ENCODE measurements at places on chromosomes 3 and 15.

- no peak for DNase-seq
Measured at GRCh38 chr3:71282976-71283375, 300.6 kb downstream of the FOXP1 start.

GRCh38 chr3:84998545-84998944, 39.8 kb downstream of the CADM2 start:
- no peak for DNase-seq

- DNase-seq, result no peak
Measured at GRCh38 chr15:47326410-47327333, 390.6 kb upstream of the SEMA6D start.

DNA sequence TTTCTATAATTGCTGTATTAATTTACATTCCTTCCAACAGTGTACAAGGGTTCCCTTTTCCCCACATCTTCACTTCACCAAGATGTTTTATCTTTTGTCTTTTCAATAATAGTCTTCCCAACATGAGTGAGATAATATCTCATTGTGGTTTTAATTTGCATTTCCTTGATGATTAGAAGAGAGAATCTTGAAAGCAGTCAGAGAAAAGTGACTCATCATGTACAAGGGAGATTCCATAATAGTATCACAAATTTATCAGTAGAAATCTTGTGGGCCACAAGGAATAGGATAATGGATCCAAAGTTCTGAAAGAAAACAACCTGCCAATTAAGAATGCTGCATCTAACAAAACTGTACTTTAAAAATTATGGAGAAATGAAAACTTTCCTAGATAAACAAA, 189.3 kb downstream of the NECTIN3 start:
- no peak for DNase-seq

- DNase-seq, result no peak
Measured at GRCh38 chr15:66481107-66481856, 16.3 kb downstream of the SNAPC5 start.

- no peak for DNase-seq
Measured at GRCh38 chr3:101142160-101142559, 148.9 kb upstream of the ABI3BP start.

- DNase-seq, result no peak
Measured at GRCh38 chr3:47803480-47804025, 615 bp downstream of the DHX30 start.

DNA sequence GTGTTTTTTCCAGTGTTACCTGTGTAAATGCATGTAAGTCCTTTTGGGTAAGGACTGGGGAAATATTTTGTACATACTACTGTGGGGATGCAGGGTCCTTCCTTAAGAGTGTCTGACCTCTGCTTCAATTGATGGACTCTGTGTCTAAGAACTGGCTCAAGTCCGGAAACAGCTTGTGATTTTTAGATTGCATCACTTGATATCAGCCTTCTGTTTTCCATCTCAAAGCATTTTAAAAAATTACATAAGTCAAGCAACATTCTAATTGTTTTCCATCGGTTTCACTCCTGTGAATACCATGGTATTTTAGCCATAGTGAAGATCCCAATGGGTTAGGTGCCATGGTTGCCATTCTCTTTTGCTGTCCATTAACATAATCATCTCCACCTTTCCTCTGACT, 597.6 kb downstream of the SQOR start:
- DNase-seq, result no peak

- DNase-seq, result no peak
Measured at GRCh38 chr3:36714343-36715086, 49.8 kb downstream of the DCLK3 start.

GRCh38 chr15:75114796-75115195, 86.9 kb upstream of the C15orf39 start:
- peak; percentile 41 for DNase-seq

Measured in femur (tissue), 1 donor.